Left ventricle myocardium inferior (tissue), 1 donor: ENCODE measurements at places on chromosomes 6 and 20. TPM values are rescaled to one million over a fixed set of nuclear protein-coding genes. Genes with fewer than 3 reads are reported as not detected.

DNA sequence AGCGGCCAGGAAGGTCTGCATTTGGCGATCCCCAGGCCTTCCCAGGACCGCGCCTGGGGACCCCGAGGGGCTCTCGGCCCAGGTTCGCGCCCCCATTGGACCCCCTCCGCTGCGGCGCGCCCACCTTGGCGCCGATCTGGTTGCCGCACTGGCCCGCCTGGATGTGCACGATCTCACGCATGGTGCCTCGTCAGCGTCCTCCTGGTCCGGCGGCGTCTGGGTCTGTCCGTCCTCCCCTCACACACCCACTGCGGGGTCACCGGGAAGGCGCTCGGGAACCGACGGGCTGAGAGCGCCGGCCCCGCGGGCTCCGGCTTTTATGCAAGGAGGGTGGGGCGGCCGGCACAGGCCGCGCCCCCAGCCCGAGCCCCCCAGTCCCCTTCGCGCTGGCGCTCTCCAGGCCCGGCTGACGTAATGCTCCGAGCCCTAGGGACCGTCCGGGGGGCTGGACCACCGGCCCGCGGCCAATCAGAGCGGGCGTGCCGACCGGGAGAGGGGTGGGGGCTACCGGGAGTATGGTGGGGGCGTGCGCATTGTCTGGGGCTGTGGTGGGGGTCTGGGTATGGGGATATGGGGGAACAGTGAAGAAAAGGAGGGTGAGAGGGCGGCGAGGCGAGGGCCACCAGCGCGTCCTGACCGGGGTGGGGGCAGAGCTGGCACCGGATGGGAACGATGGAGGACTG, at the start of gene TUBB2B:
Gene TUBB2B, minus strand, starts transcription at position 291 of the 683 bp plus-strand sequence. Its CDS starts 110 bp downstream, at position 181.
- DNase-seq, result peak; percentile 38
- H3K4me3 ChIP-seq, result peak within 1 kb of the TSS; percentile 80
- H3K4me1 ChIP-seq, result peaks cover 60% of the 10 kb centered on the region
- peaks cover 68% of the 10 kb centered on the region for H3K27me3 ChIP-seq

- no peak overlapping the region for H3K27ac ChIP-seq
- H3K36me3 ChIP-seq, result no peaks in the 10 kb centered on the region
- no peak overlapping the region for H3K4me3 ChIP-seq
- H3K27me3 ChIP-seq, result no peaks in the 10 kb centered on the region
- H3K4me1 ChIP-seq, result no peaks in the 10 kb centered on the region
Measured at GRCh38 chr6:14851281-14851680, 394.6 kb upstream of the JARID2 start.

GJA10 gene
- total RNA-seq, result not detected

- H3K27me3 ChIP-seq, result peaks cover 45% of the 10 kb centered on the region
- H3K36me3 ChIP-seq, result no peaks in the 10 kb centered on the region
- no peak overlapping the region for H3K27ac ChIP-seq
- no peak for DNase-seq
Measured at GRCh38 chr6:62283365-62283764, 2.7 kb downstream of the KHDRBS2 start.

DNA sequence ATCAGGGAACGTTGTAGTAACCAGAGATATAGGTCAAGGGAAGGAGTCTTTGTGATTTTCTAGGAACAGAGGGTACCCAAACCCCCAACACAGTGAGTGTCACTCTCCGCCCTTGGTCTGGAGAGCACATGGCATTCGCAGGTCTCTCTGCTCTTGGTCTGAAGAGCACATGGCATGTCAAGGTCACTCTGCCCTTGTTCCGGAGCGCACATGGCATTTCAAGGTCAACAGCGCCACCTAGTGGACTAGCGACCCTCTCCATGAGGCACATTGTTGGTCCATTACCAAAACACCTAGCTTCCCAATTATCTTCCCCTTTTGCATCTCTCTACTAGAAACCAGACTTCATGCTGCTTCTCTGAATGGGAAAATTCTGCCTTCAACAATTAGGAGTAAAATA, 260.0 kb downstream of the C6orf118 start:
- no peak overlapping the region for H3K27ac ChIP-seq
- H3K36me3 ChIP-seq, result no peaks in the 10 kb centered on the region
- DNase-seq, result no peak
- peaks cover 16% of the 10 kb centered on the region for H3K27me3 ChIP-seq

GRCh38 chr20:58046311-58046710, 182.1 kb downstream of the ANKRD60 start:
- DNase-seq, result no peak
- H3K27me3 ChIP-seq, result peaks cover 15% of the 10 kb centered on the region
- peaks cover 5% of the 10 kb centered on the region for H3K4me1 ChIP-seq
- no peak overlapping the region for H3K27ac ChIP-seq
- H3K36me3 ChIP-seq, result peaks cover under 1% of the 10 kb centered on the region

GRCh38 chr20:7629880-7630279, 310.4 kb downstream of the HAO1 start:
- H3K4me1 ChIP-seq, result peaks cover 7% of the 10 kb centered on the region
- H3K4me3 ChIP-seq, result no peak overlapping the region
- no peaks in the 10 kb centered on the region for H3K27me3 ChIP-seq
- no peaks in the 10 kb centered on the region for H3K36me3 ChIP-seq

RPL7L1 gene
- 42.2 TPM for total RNA-seq

DNA sequence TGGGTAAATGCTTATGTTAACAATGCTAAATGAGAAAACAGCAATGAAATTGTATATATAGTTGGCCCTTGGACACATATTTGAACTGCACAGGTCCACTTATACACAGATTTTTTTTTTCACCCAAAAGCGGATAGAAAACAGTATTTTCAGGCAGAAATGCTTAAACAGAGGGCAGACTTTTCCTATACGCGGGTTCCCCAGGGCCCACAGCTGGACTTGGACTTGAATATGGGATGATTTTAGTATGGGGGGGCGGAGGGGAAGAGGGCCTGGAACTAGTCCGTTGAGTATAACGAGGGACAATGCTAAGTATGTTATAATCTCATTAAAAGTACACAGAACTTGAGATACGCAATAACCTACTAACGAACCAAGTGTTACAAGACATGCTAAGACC, 1.1 kb upstream of the PRSS35 start:
- H3K27ac ChIP-seq, result no peak overlapping the region
- H3K4me3 ChIP-seq, result no peak overlapping the region
- peaks cover 13% of the 10 kb centered on the region for H3K4me1 ChIP-seq

- peaks cover 73% of the 10 kb centered on the region for H3K27me3 ChIP-seq
- H3K4me3 ChIP-seq, result no peak overlapping the region
- H3K27ac ChIP-seq, result no peak overlapping the region
- no peaks in the 10 kb centered on the region for H3K4me1 ChIP-seq
- H3K36me3 ChIP-seq, result no peaks in the 10 kb centered on the region
Measured at GRCh38 chr6:33107641-33108040, 31.9 kb downstream of the HLA-DPB1 start.
